ENCODE measurements at places on chromosomes 6 and 20.

DNA sequence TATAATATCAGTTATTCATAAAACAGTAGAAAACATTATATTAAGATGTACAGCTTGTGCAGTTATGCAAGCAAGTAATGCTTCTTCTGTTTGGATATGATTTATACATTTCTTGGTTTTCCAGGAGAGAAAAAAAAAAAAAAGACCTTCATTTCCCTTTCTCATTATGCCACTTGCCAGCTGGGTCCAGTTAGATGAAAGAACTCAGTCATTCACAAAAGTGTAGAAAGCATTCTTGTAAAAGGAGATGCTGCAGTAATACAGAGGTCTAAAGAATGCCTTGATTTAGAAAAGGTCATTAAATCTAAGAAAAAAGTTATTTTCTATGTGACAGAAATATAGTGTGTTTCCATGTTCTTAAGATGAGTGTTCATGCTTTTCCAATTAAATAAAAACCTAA, 7.4 kb downstream of the PDE7B start:
- no peak for DNase-seq

DNA sequence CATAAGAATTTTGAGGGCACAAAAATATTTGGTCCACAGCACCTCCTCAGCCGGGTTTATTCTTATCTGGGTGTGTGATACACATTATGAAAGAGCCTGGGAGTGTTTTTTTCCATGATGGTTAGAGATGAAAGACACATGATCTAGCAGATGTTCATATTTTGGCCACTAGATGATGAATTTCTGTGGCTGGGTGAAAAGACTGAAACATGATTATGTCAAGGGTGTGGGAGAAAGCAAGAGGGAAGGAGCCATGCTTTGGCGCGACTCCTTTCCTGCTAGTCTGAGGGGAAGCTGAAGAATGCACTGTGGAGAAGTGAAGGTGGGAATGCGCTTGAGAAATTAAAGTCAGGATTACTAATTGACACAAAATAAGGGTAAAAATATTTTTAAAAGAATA, 102.3 kb downstream of the SH3BGRL2 start:
- DNase-seq, result no peak

DNA sequence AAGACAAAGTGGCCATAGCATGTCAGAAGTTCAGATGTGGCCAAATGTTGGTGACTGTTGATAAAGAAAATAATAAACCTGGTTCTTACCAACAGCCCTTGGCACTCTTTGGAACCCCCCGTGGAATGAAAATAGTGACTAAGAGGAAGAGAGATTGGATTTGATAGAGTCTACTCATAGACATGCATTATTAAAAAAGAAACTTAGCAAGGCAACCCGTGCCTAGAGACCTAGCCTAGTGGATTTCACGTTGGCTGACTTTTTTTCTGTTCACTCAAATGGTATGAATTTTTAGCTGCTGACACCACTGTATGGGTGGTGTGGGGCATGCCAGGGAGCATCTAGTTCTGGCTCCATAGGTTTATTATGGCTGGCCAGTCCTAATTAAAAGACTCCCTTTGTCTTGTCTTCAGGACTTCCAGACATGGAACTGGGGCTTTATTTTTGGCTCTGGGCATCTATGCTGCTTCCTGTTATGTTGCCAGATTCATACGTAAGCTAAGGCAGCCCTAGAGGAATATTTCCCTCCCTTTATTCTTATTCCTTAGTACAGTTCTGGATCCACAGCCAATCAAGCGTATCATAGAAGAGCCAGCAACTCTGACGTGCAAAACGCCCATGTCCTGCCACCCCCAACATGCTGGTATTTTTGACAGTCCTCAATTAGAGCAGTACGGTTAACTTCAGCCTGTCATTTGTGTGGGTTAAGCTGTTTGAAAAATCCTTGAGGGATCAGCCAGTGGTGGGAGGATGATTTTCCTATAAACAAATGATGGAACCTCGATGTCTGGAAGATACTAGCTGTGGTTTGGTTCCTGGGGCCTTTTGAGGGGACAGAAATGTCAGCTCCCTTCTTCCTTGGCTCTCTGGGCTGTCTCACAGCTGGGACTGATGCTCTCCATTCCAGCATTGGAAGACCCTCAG, 127.5 kb downstream of the ISM1 start:
- no peak for DNase-seq

DNA sequence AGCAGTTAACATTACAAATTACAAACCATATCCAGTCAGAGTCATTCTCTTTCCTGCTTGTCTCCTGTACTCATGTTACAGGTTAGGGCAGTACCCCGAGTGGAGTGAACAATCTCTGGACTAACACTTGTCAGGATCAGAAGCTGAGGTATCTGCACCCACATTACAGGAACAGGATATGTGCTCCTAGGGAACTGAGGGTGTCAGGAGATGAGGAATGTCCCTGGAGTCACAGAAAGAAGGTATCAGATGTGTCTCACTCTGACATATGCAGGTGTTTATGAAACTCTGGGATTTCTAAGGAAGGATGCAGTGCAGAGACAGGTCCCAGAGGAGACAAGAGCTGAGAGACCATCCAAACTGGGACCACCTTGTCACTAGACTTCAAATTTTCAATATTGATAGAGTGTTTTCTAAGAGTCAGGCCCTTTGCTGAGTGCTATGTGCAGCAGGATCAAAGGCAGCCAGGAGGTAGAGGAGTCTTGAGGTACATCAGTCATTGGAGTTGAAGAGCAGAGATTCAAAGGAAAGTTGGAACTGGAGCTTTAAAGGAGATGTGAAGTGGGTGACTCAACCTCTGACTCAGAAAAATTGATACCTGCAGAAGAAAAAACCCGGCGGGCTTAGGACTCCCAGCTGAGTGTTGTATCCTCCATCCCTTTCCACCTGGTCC, 12.6 kb downstream of the HLA-DPB1 start:
- no peak for DNase-seq

GRCh38 chr6:14887986-14888574, 357.8 kb upstream of the JARID2 start:
- no peak for DNase-seq

DNA sequence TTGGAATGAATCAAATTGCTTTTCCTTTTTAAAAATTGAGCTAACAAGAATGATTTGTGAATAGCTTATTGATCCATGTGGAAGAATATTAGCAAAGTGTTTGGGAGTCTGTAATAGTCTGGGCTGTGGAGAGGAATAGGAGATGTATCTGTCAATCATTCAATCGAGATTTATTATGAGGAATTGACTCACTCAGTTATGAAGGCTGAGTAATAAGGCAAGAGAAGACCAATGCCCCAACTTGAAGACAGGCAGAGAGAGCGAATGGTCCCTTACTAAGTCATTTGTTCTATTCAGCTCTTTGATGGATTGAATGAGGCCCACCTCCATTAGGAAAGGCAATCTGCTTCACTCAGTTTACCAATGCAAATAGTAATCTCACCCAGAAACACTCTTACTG, 403.0 kb downstream of the CD83 start:
- DNase-seq, result no peak

Measured in ELF-1 (cell line).